ENCODE measurements at places on chromosomes 3 and 15. TPM values are rescaled to one million over a fixed set of nuclear protein-coding genes. Genes with fewer than 3 reads are reported as not detected.

- no peak for DNase-seq
- H3K27ac ChIP-seq = no peak overlapping the region
- H3K4me3 ChIP-seq = no peak overlapping the region
- peaks cover 14% of the 10 kb centered on the region for H3K4me1 ChIP-seq
These were observed 42.0 kb upstream of the SACM1L start for GRCh38 chr3:45647148-45647619.

DNA sequence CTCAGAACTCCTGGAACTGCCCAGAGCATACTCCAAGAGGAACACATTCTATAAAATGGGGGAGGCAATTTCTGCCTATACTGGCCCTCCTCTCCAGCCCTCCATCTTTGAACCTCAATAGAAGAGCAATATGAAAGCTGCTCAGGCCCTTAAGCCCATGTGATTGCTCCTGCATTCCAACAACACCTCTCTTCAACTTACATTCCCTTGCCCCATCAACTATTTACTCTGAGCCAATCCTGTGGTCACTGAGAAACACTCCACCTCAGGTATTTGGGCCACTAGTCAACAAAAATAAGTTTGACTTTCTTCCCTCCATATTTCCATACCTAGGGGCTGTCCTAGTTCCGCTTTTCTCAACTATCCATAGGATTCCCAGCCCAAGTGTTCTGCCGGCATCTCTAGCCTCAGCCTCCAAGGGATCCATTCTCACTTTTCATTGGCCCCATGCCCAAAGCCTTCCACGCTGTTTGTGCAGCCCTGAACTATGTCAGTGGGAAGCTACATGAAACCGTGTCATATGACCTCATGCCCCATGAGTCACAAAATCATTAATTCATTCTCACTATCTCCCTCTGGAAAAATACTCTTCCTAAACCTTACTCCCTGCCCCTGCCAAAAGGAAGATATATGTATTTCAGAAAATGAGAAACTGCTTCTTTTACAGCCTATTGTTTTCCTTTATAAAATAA, 61.6 kb downstream of the GJD2 start:
- DNase-seq = no peak
- H3K27ac ChIP-seq = no peak overlapping the region
- H3K4me1 ChIP-seq = no peaks in the 10 kb centered on the region
- no peaks in the 10 kb centered on the region for H3K36me3 ChIP-seq
- H3K27me3 ChIP-seq = no peaks in the 10 kb centered on the region

GRCh38 chr3:116425126-116425525, 20.2 kb downstream of the LSAMP start:
- H3K4me1 ChIP-seq = no peaks in the 10 kb centered on the region
- no peak for DNase-seq
- H3K27me3 ChIP-seq = no peaks in the 10 kb centered on the region

- H3K27me3 ChIP-seq = no peaks in the 10 kb centered on the region
- no peaks in the 10 kb centered on the region for H3K36me3 ChIP-seq
- no peaks in the 10 kb centered on the region for H3K4me1 ChIP-seq
These were observed 317.0 kb upstream of the TPRG1 start for GRCh38 chr3:188854772-188855149.

DNA sequence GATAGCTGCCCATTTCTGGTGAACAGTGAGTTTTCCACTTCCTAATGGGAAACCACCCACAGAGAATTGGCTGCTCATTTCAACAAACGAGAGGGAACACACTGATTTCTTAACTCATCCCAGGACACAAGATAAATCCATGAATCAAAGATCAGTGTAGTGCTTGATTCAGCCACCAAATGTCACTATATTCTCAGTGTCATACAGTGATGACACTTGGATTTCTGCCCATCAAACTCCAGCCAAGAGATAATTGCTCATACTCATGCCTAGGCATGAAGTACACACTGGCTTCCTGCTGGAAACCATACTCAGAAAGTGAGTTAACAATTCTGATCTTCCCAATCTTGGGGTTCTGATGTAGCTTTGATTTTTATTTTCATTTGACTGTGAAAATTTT, 35.4 kb upstream of the GRM7 start:
- H3K4me1 ChIP-seq = no peaks in the 10 kb centered on the region
- no peaks in the 10 kb centered on the region for H3K36me3 ChIP-seq
- no peak for DNase-seq

The VGLL4 gene
- polyA plus RNA-seq = 50.0 TPM

The THPO gene
- 0.82 TPM for polyA plus RNA-seq

The LARP6 gene
- polyA plus RNA-seq = 23.9 TPM

The TMEM40 gene
- 0.18 TPM for polyA plus RNA-seq

DNA sequence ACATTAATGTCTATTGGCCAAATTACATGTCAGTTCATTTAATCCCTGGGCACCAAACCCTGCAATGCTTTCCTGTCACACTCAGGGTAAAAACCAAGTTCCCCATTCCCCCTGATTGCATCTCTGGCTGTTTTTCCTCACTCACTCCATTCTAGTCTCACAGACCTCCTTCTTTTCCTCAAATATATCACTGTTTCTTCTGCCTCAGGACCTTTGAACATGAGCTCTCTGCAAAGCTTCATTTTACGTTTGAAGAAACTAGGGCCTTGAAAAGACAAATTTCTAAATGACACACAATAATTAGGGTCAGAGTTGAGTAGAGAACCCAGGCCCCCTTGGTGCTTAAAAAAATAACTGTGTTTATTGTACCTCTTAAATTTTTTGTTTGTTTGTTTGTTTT, 230.6 kb downstream of the THRB start:
- no peak overlapping the region for H3K4me3 ChIP-seq
- no peak for DNase-seq
- no peak overlapping the region for H3K27ac ChIP-seq
- no peaks in the 10 kb centered on the region for H3K36me3 ChIP-seq
- no peaks in the 10 kb centered on the region for H3K27me3 ChIP-seq
- no peaks in the 10 kb centered on the region for H3K4me1 ChIP-seq

The ANKUB1 gene
- polyA plus RNA-seq = not detected

All from H1 (cell line).